ENCODE measurements at places on chromosomes 2 and 18.

- no peak for DNase-seq
Measured at GRCh38 chr2:29071032-29071975, 3.0 kb downstream of the PCARE start.

- no peak for DNase-seq
Measured at GRCh38 chr18:10101729-10102128, 187.9 kb downstream of the VAPA start.

GRCh38 chr2:98468621-98469236 is 24.1 kb downstream of the INPP4A start:
- no peak for DNase-seq

- DNase-seq: no peak
Measured at GRCh38 chr2:223855426-223855825, 18.0 kb upstream of the AP1S3 start.

DNA sequence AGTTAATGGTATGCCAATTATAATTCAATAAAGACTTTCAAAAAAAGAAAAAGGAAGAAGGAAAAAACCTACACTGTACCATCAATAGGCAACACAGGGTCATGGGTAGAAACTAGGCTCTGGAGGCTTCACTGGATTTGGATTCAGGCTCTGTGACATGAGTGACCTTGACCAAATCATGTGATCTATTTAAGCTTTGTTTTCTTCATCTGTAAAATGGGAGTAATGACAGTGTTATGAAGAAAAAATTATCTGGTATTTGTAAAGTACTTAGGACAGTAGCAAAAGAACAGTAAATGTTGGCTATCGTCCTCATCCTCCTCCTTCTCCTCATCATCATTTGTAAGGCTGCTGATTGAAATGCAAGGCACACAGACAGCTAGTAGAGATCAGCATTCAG is 59.3 kb upstream of the STPG4 start:
- DNase-seq: no peak

DNA sequence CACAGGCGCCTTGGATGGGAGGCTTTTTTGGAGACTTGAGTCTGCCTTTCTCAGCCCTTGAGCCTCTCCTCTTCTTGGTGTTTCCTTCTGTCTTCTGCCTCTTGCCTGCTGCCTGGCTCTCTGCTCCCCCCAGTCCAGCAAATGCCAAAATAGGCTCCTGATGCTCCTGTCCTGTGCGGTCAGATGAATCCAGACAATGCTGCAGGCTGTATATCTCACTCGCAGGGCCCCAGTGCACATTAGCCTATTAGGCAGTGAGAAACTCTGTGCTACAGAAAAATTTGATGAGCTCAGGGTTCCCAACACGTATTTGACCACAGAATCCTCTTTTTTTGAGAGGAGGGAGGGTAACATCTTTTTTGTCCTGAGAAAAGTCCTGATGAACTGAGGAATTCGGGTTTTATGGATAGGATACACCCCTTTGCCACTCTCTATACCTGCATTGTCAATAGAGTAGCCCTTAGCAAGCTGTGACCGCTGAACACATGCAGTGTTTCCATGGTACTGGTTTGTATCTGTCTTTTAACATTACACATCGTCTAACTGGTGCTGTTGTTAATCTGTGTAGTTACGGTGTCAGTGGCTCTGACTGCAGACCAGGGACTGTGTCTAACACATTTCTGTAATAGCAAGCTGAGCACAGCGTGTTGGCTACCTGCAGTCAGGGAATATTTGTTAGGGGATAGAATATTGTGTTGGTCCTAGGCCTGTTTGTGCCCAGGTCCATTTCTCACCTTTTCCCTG is 50.8 kb downstream of the FAM228A start:
- no peak for DNase-seq

DNA sequence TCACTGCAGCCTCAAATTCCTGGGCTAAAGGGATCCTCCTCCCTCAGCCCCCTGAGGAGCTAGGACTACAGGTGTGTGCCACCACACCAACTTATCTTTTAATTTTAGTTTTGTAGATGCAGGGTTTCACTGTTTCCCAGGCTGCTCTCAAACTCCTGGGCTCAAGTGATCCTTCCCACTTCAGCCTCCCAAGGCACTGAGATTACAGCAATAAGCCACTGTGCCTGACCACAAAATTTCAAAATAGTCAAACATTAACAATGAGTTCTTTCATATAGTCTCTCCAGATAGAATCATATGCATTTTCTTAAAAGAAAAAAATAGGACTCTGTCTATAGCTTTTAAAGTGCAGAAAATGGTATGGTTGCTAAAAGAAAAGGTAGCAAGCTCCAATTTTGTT is 24.9 kb upstream of the PID1 start:
- DNase-seq: no peak

DNA sequence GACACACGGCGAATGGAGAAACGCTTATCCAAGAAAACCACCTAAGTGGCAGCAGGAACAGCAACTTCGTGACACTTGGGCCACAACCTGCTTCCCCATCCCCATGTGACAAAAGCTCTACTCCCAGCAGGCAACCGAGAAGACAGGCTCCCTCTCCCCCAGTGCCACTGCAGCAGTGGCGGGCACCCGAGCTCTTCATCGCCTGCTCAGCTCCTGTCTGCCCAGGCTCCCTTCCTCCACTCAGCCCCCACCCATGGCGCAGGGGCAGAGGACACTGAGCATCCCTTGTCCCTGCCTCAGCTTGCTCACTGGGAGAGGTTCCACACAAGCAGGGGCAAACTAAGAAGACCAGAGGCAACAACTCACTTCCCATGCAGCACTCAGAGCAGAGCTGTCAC is 22.9 kb downstream of the SLC66A2 start:
- DNase-seq: no peak

- DNase-seq: no peak
Measured at GRCh38 chr2:66699416-66699792, 264.5 kb downstream of the MEIS1 start.

- DNase-seq: peak; percentile 67
Measured at GRCh38 chr2:64291181-64291580, 147.0 kb upstream of the PELI1 start.

- no peak for DNase-seq
Measured at GRCh38 chr2:114040826-114041225, 150.9 kb downstream of the ACTR3 start.

DNA sequence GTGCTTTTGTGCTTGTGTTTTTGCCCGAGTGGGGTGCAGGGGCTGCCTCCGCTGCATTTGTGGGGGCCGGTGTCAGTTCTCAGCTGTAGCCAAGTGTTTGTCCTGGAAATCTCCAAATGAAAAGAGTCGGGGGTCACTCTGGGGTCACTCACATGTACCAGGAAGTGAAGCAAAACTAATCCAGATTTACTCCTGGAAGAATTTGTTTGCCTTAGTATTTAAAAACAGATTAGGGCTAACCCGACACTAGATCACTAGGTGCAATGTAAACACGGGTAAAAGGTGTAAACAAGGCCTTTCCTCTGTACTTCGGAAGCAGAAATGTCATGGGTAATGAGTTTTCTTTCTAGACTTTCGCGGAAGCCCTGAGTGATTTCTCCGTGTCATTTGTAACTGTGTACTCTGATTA is 50.3 kb downstream of the GBX2 start:
- DNase-seq: no peak

GRCh38 chr2:205763708-205764211 is 81.5 kb downstream of the NRP2 start:
- DNase-seq: no peak

DNA sequence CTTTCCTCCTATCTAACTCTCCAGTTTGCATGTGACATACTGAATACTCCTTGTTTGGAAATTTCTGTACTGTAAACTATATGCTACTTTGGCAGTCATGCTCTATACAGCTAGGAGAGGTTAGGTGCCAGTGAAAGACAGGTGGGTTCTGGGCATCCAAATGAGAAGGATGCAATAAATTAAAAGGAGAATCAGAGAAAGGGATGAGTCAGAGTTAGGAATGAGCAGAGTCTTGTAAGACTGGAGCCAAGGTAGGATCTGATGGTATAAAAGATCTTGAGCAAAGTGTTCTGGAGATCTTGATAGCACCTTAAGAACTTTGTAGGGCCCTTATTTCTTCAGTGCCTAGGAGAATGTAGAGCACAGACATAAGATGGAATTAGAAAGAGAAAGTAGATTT is 58.7 kb upstream of the STAM2 start:
- DNase-seq: no peak

GRCh38 chr2:177598326-177599138 is 206.0 kb downstream of the AGPS start:
- DNase-seq: peak; percentile 17

- DNase-seq: peak; percentile 66
Measured at GRCh38 chr2:218959141-218959731, at the start of gene CDK5R2. TSS of gene CDK5R2 (plus strand) at chr2:218959666. CDS start at chr2:218959821, 155 bp downstream.

GRCh38 chr2:88090446-88091283 is 23.0 kb downstream of the SMYD1 start:
- no peak for DNase-seq

- DNase-seq: no peak
Measured at GRCh38 chr2:241298673-241299072, 16.8 kb downstream of the HDLBP start.

GRCh38 chr2:170420961-170421687 is 243.2 kb downstream of the MYO3B start:
- no peak for DNase-seq

DNA sequence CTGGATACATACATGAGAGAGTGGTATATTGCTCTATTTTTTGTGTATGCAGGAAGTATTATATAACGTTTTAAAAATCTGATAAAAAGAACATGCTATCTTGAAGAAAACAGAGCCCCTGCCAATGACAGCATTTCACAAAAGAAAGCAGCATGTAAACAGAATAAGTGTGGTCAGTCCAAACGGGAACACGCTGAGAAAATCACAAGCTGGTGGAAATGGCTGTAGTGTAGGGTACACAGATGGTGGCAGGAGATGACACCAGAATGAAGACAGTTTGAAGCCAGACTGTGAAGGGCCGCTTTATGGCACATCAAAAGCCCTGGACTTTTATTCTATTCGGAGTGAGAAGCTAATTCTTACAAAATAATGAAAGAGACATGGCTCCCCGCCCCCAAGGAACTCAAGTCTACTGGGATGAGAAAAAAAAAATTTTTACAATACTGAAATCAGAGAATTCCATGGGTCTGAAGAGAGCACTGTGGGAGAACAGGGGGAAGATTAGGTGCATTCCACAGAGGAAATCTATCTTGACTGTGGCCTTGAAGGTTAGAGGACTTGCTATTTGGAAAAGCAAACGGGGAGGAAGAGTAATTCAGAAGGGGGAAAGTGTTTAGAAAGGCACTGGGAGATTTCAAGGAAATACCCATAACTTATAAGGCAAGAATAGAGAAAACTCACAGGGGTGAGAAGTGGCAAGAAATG is 217.7 kb upstream of the SMAD7 start:
- DNase-seq: no peak

- DNase-seq: no peak
Measured at GRCh38 chr2:32780961-32781360, 153.1 kb downstream of the TTC27 start.

- no peak for DNase-seq
Measured at GRCh38 chr2:159108181-159108893, 139.9 kb downstream of the TANC1 start.

GRCh38 chr18:21486905-21487437 is 113.5 kb downstream of the ESCO1 start:
- no peak for DNase-seq

DNA sequence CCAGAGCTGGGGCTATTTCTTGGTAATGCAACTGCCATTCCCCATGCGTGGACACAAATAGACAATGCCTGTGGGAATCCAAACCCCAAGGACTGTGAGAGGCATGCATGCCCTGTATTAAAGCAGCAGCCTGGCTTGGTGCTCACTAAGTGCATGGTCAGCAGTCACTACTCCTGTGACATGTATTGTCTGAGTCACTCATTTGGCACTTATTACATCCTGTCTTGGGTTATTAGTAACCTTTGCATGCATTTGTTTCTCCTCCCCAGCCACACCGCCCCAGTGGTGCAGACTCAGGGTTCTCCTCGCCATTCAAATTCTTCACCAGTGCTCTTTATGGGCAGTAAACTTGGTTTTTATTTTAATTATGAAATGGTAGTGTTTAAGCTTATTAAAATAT is 30.2 kb downstream of the PRKCE start:
- DNase-seq: peak; percentile 44

DNA sequence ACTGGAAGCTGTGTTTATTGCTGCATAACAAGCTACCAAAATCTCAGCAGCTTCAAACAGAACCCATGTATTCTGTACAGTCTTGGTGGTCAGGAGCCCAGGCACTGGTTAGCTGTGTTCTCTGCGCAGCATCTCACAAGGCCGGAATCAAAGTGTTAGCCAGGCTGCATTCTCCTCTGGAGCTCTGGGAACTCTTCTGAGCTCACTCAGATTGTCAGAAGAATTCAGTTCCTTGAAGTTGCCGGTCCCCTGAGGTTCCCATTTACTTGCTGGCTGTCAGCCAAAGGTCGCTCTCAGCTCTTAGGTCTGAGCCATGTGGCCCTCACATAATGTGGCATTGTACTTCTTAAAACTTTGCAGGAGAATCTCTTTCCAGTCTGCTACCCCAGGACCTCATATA is 123.6 kb upstream of the SMIM21 start:
- DNase-seq: no peak

GRCh38 chr2:134717286-134718022 is 1.3 kb downstream of the TMEM163 start:
- no peak for DNase-seq

- no peak for DNase-seq
Measured at GRCh38 chr18:59569390-59569791, 127.8 kb downstream of the CCBE1 start.

DNA sequence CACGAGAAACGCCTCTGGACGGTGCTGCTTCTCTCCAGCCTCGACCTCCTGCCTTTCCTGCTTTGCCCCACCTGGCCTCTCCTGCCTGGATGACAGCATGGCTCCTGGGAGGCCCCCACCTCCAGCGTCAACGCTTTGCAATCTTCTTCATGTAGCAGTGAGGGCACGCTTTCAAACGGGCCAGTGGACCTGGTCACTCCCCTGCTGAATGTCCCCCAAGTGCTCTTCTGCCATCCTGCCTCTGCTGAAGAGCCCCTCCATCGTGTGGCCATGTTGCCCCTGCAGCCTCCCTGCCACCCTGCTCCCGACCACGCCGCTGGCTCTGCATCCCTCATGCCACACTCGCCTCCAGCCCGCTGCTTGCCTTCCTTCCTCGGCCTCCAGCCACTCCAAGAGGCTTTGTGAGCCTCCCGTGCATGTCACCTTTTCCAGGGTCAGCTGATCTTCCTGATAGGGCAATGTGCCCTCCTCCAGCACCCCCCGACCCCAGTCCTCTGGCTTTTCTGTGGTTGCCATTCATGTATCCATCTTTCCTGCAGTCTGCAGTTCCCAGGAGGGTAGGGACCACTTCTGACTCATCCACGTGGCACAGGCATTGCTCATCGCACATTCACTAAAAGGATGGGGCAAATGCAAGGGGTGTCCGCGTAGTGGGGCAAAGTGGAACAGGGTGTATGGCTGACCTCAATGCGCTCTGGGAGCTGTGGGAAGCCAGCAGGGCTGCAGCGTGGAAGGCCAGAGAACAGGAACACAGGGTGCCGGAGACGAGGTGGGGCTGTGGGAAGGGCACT is 268.8 kb downstream of the TWIST2 start:
- DNase-seq: no peak

GRCh38 chr18:59382383-59382782 is 23.3 kb upstream of the LMAN1 start:
- no peak for DNase-seq

- no peak for DNase-seq
Measured at GRCh38 chr2:111689174-111689573, 194.8 kb downstream of the ANAPC1 start.
